ENCODE measurements at places on chromosomes 12 and 14.

DNA sequence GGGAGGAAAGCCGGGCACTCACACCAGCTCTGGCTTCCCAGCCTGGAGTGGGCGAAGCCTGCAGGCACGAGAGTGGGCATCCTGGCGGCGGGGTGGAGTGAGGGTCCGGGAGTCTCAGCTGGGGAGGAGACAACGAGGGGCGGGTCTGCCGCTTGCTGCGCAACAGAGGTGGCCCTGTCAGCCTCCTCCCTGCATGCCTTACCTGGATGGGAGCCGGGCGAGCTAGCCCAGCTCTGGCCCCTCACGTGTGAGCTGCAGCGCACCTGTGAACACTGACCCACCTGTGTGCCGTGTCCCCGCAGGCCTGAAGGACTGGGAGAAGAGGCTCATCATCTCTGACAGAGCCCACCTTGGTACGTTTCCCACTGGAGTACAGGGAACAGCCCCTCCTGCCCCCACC, 13.9 kb upstream of the SIVA1 start:
- DNase-seq, result no peak

DNA sequence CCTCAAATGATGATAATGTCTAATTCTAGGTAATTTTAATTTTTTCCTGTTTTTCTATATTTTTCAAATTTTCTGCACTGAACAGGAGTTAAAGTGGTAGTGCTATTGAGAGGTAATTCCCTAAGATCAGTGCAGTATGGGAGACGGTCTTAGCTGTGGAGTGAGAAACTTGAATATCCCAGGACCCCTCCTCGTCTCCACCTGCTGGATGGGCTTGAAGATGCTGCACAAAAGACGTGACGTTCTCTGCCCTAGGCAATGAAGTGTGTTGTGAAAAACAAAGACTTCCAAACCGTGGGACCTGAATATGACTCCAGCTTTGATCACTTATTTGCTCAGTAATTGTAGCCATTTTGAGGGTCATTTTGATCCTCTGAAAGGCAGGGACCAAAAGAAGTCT, 298.1 kb downstream of the VRK1 start:
- DNase-seq, result no peak

- DNase-seq, result no peak
Observed at GRCh38 chr12:55074806-55075205, 51.4 kb upstream of the OR9K2 start.

DNA sequence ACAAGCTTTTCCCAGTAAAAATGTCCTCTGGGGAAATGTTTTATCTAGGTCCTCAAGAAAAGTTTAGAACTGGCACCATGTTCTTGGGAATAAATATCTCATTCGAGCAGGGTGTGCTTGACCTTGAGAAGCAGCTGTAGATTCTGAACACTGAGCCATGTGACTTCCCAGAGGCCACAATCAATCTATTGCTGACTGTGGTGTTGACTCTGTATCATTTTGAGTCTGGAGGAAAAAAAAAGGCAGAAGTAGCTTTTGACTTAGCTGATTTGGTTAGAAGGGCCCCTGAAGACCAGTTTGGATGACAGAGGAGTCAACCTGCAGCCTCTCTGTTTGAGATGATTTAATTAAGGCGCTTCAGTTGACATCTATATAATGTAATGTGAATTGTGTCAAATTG, 592.4 kb upstream of the SEL1L start:
- DNase-seq, result no peak

GRCh38 chr12:104604995-104605675, 148.4 kb downstream of the CHST11 start:
- DNase-seq, result no peak

- no peak for DNase-seq
Observed at GRCh38 chr12:109085590-109085989, 7.7 kb downstream of the ALKBH2 start.

GRCh38 chr14:95361373-95362137, 41.8 kb upstream of the CLMN start:
- peak; percentile 78 for DNase-seq

DNA sequence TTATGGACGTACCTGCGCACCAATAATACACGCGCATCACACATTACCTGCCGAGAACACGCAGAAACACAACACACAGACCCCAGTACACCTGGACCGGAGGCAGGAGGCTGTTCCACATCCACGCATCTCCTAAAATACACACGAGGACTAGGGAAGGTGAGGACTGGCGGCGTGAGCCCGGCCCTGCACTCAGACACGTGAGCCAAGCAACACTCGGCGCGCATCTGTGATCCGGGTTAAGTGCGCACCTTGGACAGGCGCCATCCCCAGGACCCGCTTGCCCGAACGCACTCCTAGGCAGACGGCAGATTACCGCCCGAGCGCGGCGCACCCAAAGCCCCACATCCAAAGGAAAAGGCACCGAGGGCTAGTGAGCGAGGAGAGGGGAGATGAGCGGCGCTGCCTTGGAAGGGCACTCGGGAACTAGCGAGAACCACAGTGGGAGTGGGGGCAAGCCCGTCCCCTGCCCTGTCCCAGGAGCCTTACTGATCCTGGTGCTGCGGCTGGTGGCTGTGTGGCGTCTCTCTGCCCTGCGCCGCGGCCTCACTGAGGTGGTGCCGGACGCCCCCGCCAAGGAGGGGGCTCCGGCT, 417 bp downstream of the GLS2 start:
- DNase-seq, result peak; percentile 51

GRCh38 chr12:99984271-99985128, at the start of gene ANKS1B:
ANKS1B (minus strand) TSS chr12:99984936; CDS start chr12:99984237, 699 bp downstream.
- peak; percentile 75 for DNase-seq

DNA sequence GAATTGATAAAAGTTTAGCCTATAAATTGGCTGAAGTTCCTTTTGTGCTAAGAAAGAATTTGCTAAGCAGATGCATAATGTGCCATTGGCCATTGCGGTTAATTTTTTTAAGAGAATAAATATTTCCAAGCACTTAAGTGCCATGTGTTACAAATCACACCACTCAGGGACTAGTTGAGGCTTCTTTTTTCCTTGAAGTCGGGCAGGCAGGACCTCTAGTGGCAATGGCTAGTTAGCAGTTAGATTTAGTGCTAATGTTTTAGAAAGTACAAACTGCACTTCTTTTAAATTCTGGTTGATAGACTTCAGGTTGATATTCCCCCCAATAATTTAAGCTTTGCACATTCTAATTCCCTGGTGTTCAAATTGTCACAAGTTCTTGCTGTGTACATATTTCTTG, 294.3 kb downstream of the APAF1 start:
- DNase-seq, result no peak

DNA sequence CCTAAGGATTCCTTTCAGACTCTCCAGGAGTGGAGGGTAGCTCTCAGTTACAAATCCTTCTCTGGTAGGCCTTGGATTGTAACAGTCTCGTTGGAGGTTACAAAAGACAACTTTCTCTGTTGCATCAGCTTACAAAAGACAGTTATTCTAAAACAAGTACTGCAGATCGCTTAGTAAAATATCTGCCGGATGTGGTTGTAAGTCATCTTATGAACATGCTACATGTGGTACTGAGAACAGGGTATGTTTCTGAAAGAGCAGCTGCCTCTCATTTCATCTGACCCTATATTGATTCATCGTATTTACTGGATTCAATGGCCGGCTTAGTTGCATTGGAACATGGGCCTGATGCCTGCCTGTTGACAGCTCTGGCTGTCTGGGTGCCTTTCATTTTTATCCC, 157.4 kb downstream of the PTCSC3 start:
- no peak for DNase-seq

- DNase-seq, result no peak
Observed at GRCh38 chr12:87112571-87113345, 856.6 kb upstream of the MGAT4C start.

DNA sequence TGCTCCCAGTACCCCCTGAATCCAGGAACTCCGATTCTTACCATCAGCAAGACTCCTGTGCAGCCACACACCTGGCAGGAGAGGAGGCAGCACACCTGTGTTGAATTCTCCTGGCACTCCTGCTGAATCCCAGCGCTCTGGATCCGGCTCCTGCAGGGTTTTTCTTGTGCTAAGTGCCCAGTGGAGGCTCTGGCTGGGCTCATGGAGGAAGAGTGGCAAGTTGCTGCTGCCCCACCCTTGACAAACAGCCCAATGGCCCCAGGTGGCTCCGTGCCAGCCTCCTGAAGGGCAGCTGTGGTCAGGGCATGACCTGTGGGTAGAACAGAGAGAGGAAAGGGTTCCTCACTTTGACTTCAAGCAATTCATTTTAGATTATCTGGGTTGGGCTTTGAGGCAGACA, 20.0 kb downstream of the CRACR2A start:
- DNase-seq, result no peak

DNA sequence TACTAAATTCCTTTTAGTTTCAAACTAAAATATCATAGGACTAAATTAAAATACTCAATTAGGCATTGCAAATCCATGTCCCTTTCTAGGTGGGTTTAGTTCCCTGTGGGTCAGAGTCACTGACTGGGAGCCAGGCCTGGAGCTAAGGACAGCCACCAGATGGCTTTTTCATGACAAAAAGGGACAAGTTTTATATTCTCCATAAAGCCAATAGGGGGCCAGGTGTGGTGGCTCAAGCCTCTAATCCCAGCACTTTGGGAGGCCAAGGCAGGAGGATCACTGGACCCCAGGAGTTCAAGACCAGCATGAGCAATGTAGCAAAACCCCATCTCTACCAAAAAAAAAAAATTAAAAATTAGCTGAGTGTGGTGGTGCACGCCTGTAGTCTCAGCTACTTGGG, 35.4 kb upstream of the EIF5 start:
- no peak for DNase-seq
